ENCODE measurements at places on chromosomes 11 and 22. TPM values are rescaled to one million over a fixed set of nuclear protein-coding genes. Genes with fewer than 3 reads are reported as not detected.

GRCh38 chr22:28139516-28139915, 220.5 kb upstream of the PITPNB start:
- peak; percentile 43 for DNase-seq

DNA sequence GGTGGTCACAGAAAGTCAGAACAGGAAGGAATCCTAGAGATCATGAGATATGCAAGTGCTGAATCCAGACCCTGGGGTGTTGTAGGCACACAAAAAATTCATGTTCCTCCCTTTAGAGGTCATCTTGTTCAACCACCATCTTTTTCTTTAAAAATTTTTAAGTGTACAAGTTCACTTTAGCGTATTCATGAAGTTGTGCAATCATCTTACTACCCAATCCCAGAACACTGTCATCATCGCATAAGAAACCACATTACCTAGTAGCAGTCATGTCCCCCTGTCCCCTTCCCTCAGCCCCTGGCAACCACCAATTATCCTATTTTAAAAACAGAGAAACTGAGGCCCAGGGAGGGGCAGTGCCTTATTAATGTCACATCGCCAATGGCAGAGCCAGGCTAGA, 20.3 kb upstream of the WNT11 start:
- DNase-seq, result no peak

DNA sequence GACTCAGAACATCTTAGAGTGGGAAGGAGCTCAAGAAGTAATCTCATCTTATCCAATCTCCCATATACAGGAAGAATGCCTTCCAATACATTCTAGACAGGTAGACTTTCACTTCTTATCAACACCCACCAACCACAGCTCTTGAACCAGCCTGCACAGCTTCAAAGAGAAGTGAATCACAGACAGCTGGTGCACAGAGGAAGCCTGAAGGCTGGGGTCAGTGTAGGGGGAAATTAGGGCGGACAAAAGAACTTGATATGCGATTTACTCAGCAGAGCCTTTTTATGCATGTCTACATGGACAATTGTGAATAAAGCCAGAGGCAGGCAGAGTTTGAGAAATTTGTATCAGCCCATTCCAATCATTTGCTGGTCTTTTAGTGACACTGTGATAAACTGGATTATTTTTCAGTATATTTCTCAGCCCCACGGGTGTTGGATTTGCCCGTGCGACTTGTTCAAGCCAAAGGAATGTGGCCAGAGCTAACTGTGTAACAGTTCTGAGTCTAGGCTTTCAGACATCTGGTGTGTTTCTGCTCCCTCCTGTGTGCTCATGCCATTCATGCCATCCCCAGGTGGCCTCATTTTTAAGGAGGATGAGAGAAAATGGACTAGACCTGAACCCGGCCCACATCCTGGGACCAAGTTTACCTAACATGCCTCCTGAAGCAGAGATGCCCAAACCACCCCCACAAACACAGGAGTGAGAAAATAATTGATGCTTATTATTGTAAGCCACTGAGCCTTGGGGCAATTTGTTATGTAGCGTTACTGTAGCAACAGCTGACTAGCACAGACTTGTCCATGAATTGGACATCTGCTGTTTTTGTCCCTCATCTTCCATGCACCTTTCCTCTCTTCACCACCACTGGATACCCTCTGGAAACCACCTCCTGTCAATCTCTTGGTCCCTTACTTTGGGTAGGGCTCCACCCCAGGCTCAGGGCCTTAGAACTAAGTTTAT, 137.5 kb upstream of the HSD17B12 start:
- DNase-seq, result no peak

GRCh38 chr11:10625982-10626311, 57.5 kb upstream of the LYVE1 start:
- no peak for DNase-seq

- DNase-seq, result peak; percentile 88
These were observed 51.4 kb downstream of the JAM3 start for GRCh38 chr11:134120143-134120850.

- DNase-seq, result no peak
These were observed 39.7 kb downstream of the USP35 start for GRCh38 chr11:78228467-78228866.

- DNase-seq, result peak; percentile 94
These were observed 77.7 kb downstream of the MORC2 start for GRCh38 chr22:30890686-30891442.

GRCh38 chr11:1936072-1936780, 10.9 kb upstream of the MRPL23 start:
- peak; percentile 68 for DNase-seq

GRCh38 chr11:124961972-124962609, 8.1 kb downstream of the CCDC15 start:
- peak; percentile 89 for DNase-seq

DNA sequence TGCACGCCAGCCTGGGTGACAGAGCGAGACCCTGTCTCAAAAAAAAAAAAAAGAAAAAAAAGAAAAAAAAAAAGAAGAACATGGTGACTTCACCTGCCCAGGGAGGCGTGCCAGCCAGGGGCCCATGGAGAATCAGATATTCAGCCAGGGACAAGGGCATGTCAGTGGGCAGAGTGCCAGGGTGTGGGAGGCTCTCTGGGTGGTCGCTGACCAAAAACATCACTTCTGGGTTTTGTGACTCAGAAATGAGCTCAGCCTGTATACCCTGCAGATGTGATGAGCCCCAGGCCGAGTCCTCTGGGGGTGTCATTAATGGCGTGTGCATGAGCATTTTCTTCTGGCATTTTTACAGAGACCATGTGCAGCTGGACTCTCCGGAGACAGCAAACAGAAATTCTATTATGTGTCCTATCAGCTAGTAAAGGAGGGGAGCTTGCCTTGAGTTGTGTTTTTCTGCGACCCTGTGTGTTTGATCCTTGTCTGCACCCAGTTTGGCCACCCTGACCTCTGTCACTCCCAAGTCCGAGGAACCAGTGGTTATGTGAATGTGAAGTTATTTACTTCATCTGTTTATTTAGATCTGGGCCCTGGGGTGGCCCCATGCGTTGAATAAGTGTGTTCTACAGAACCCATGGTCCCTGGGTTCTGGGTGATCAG, 53.6 kb downstream of the BCR start:
- DNase-seq, result peak; percentile 93

GRCh38 chr22:29994027-29994715, 86.1 kb upstream of the HORMAD2 start:
- DNase-seq, result peak; percentile 83

DNA sequence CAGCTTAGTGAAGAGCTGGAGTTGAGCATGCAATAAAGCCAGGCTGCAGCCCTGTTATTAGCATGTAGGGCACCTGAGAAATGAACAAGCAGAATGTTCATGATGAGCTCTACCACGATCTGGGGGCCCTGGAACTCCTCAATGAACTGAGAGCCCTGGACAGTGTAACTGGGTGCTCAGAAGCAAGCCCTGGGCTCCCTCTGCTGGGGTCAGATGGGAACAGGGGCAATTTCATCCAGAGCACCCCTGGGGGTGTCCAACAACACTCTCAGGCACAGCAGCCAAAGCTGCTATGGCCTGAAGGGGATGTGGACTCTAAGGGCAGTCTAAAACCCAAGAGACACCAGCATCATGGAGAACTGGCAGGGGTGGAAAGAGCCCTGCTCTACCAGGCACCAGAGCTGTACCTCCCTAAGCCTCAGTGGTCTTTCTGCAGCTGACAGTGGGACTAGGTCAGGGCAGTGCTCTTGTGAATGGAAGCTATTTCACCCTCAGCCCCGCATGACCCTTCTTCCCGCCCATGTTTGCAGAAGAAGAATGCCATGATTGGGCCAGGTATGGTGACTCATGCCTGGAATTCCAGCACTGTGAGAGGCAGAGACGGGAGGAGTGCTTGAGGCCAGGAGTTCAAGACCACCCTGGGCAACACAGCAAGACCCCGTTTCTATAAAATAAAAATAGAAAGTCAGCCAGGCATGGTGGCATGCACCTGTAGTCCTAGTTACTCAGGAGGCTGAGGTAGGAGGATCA, 28.9 kb downstream of the THOC5 start:
- no peak for DNase-seq

- DNase-seq, result no peak
These were observed 136.0 kb downstream of the FEZ1 start for GRCh38 chr11:125360066-125360465.

GRCh38 chr22:49772692-49773091, 55.0 kb downstream of the BRD1 start:
- no peak for DNase-seq

GRCh38 chr11:123195188-123196059, at the start of gene CLMP:
Gene CLMP, minus strand, starts transcription at chr11:123195248. Its CDS starts 308 bp downstream, at chr11:123194940.
- DNase-seq, result peak; percentile 94

DNA sequence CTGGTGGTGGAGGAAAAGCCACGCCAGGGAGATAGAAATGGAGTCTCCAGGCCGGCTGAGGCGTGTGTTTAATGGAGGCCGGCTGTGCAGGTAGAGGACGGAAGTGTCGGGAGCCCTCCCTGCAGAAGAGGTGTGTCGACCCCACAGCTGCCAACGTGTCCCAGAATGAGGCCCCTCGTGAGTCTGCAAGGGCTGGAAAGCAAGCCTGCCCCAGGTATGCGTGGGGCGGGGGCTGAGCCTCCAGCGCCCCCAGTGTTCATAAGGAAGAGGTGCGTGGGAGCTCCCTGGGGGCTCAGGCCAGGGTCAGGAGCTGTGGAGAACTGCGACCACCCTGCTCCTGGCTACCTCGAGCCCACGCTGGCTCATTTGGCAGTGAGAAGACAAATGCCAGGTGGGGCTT, 38.0 kb upstream of the JAM3 start:
- DNase-seq, result no peak

GRCh38 chr11:62264004-62264403, 6.0 kb upstream of the SCGB2A2 start:
- no peak for DNase-seq

DNA sequence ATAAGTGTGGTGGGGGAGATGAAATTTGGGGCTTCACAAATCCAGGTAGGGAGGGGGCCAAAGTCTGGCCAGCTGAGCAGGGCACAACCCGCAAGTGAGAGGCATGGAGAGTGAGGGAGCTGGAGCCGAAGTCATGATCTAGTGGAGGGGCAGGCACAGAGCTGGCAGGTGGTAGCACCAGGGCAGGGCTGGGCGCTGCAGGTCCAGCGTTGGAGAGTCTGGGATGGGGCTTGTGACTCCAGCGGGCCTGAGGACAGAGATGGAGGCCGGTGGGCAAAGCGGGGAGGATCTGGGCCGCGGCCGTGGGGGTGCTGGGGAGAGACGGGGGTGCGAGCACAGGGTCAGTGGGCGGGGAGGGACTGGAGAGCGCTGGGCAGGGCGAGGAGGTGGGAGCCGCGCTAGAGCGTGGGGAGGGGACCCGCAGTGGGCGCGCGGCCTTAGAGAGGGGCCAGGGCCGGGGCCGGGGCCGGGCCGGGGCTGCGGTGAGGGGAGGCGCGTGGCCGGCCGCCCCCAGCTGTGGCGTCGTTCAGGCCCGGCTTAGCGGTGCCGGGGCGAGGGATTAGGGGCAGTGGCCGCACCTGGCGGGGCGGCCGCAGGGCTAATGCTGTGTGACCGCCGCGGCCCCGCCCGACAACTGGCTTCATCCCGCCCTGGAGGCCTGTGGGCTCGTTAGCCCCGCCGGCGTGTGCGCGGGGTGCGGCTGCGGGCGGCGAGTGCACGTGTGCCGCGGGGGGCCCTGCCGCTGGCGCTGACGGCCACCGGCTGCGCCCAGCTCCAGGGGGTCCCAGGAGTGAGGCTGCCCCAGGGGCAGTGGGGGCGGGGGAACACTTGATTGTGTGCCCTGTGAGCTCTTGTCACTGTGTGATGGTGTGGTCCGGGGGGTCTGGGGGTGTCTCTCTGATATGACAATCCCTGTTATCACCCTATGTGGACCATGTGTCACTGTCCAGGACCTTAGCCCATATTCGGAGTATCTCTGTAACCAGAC, 23.6 kb upstream of the MYOD1 start:
- no peak for DNase-seq

DNA sequence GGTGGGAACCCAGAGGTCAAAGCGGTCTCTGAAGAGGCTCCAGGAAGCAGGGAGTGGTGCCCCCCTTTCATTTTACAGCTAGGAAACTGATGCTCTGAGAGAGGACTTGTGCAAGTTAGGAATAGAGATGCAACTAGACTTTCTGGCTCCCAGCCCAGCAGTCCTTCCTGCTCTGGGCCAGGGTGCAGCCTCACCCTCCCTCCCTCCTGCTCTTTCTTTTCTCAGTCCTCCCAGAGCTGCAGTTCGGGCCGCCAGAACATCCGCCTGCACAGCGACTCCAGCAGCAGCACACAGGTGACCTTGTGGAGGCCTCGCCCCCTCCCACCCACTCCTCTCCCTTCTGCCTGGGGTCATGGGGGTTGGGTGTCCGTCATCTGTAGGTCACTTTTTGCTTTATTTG, 51.5 kb downstream of the LHFPL7 start:
- DNase-seq, result no peak

GRCh38 chr11:78127403-78127802, 12.0 kb downstream of the ALG8 start:
- DNase-seq, result no peak

Gene PHLDA2
- 3.8 TPM for total RNA-seq

Gene CSTPP1
- 31.5 TPM for total RNA-seq

Gene OR4D5
- total RNA-seq, result not detected

Gene SEPTIN3
- total RNA-seq, result 0.29 TPM

Gene MUC2
- not detected for total RNA-seq
